Cortex of kidney (tissue), 1 donor: ENCODE measurements at places on chromosomes 7 and 10.

GRCh38 chr7:7565746-7566650, 686 bp upstream of the MIOS start:
- DNase-seq: no peak

GRCh38 chr7:37518266-37518665, 69.6 kb upstream of the ELMO1 start:
- no peak for DNase-seq

DNA sequence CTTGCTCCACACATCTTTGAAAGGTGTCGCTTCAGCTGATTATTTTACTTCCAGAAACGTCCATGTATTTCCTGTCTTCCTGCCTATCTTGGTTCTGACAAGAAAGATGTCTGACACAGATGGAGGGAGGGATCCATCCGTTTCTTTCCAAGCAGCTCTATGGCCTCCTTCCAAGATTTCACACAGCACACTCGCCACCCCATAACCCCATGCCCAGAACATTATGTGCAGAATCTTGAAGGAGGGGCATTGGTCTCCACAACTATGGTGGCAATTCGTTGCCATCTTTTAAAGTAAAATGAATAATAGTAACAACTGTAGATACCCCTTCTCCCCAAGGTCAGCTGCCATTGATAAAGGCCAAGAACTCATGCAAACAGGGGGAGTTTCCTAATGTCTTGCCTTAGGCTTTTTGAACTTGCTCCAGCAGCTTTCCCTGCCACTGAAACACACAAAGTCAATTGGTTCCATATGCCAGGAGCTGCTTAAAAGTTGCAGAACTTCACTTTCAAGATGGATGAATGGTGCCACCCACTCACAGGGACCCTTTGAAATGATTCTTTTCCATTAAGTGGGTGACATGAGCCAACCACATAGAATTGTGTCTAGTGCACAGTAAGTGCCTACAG, 60.0 kb downstream of the VSTM4 start:
- no peak for DNase-seq

DNA sequence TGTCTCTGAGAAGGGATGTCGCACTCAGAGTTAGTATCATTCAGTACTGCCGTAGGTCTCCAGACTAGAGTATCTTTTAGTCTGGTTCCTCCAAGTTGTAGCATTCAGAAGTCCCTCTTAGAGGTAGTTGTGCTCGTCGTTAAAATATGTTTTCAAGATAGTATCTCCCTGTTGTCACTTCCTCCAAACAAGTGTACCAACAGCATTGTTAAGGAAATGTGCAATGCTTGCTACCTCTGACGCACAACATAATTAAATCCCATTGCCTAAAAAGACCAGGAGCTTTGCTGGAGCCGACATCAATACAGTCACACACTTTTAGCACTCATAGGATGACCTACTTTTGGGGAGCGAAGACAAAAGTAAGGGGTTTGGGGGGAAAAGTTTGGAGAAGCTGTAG, 80.0 kb upstream of the STK17A start:
- DNase-seq: no peak

- no peak for DNase-seq
Observed at GRCh38 chr7:80659120-80660055, 20.9 kb downstream of the CD36 start.

- DNase-seq: no peak
Observed at GRCh38 chr10:94299417-94299816, 63.3 kb downstream of the NOC3L start.

- no peak for DNase-seq
Observed at GRCh38 chr7:101956130-101956529, 138.7 kb downstream of the CUX1 start.

- no peak for DNase-seq
Observed at GRCh38 chr7:105187302-105188169, 173.5 kb downstream of the KMT2E start.

- no peak for DNase-seq
Observed at GRCh38 chr10:43128958-43129706, 9.1 kb upstream of the CSGALNACT2 start.
